ENCODE measurements at places on chromosomes 2 and 18.

DNA sequence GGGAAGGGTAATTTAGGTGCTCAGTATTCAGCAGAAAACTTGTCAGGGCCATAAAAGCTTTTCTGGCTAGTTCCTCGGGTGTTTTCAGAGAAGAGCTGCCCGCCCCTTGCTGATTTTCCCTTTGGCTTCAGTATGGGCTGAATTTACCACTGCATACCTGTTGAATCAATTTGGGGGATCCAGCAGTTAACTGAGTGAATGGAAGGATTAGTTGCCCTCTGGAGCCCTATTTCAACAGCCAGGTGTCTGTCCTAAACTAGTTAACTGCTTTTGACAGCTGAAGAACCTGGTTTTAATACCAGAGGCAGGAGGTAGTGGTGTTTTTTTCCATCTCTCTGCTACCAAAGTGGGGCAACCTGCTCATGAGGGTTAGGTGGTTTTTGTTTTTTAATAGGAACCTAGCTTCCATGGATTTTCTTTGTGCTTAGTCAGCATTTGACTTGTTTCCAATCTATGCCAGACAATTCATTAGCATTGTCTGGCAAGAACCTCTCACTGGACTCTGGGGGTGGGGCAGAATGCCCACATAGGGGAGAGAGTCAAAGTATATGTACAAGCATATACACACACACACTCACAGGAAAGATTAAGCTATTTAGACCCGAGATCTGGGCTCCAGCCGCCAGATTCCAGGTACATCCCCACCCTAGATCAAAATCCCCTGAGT lies 166.5 kb upstream of the SIX3 start:
- DNase-seq = no peak

DNA sequence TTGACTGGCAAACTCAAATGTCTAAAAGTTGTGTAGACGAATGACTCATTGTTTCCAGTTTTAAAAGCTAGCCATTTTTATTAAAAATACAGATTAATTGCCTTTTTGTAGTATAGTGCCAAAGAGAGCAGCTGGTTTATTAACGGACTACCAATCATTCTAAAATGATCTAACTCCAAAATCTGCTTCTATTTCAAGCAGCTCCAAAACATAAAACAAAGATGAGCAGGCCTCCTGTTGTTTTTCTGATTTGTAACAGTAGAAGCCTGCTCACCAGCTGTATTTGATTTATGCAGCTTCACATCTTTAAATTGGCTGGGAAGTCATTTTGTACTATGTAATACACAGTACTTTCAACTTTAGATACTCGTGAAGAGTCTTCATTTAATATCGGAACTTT lies 171.8 kb downstream of the UBR3 start:
- no peak for DNase-seq

GRCh38 chr2:186440506-186440905 lies 45.6 kb upstream of the ZC3H15 start:
- DNase-seq = no peak

DNA sequence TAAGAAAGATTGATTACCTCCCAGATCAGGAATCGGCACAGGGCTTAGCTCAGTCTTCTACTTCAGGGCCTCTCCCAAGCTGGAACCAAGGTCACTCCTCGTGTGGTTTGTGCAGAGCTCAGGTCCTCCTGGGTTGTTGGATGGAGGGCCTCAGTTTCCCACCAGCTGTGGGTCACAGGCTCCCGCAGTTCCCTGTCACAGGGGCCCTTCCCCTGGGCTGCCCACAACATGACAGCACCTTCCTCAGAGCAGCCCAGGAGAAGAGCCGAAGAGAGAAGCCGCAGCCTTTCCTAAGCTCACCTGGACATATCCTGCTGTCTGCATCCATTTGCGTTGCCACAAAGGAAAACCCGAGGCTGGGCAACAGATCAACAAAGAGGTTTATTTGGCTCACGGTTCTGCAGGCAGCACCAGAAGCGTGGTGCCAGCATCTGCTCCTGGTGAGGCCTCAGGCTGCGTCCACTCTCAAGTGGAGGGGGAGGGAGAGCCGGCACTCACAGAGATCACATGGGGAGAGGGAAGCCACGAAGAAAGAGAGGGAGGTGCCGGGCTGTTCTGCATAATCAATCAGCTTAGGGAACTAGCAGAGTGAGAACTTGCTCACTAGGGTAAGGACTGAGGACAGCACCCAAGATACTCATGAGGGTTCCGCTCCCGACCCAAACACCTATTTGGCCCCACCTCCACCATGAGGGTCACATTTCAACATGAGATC lies 13.0 kb upstream of the ALLC start:
- no peak for DNase-seq

DNA sequence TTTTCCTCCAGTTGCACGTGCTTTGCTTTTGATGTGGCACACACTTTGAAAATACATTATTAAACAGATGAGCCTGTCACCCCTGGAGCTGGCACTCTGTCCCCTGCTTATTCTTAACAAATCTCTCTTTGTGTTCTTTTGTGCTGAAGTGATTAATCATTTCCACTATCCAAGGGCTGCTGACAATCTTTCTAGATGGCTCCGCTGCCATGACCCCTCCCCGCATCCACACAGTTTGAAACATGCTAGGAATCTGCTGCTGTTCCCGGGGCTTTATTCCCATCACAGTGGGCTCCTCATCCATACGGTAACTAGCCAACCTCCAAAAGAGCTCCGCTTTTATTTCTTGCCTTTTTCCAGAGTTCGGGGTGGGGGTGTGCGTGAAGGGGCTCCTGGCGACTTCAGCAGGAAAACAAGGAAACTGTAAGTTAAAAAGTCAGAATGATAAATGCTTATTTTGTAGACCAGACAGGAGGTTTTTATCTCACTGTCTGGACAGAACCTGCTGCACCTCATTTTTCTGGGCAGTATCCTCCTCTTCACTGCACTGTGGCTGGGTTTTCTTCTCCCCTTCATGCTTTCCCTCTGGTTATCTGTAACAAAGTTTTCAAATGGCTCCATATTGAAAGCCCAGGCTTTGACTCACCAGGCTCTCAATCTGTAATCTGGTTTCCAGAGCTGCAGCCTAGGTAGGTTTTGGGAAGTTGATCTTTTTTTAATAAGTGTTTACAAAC lies 319.7 kb downstream of the AFF3 start:
- DNase-seq = no peak
